ENCODE measurements at places on chromosomes 6 and 20.

- DNase-seq: no peak
These were observed 189.6 kb upstream of the MAN1A1 start for GRCh38 chr6:119539066-119539746.

- DNase-seq: no peak
These were observed 39.5 kb downstream of the NKX2-4 start for GRCh38 chr20:21357844-21358243.

GRCh38 chr6:9404351-9405146, 969.2 kb upstream of the SLC35B3 start:
- no peak for DNase-seq

DNA sequence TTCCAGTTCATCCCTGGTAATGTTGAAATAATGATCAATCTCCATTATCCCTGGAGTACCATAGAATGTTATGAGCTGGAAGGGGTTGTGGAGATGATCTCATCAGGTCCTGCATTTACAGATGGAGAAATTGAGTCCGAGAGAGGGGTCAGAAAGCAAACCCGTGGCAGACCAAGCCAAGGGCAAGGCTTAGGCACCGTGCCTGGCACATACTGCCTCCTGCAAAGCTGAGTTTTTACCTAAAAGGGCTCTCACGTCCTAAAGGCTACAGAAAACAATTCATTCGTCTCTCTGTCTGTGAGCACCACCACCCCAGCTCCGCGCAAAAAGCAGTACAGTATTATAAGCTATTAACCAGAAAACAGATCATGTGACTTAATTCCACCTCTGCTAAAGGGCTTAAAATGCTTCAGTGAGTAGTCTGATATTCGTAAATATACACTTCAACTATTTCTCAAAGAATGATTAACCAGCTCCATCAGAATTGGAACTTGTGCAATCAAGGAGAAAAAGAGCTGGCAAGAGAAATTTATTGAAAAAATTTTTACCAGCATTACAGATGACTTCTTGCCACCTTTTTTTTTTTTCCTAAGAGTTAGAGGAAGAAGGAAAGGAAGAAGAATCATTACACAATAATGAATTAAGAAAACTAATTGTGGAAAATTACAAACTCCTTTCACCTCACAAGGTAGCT, 3.4 kb upstream of the PARD6B start:
- DNase-seq: no peak

DNA sequence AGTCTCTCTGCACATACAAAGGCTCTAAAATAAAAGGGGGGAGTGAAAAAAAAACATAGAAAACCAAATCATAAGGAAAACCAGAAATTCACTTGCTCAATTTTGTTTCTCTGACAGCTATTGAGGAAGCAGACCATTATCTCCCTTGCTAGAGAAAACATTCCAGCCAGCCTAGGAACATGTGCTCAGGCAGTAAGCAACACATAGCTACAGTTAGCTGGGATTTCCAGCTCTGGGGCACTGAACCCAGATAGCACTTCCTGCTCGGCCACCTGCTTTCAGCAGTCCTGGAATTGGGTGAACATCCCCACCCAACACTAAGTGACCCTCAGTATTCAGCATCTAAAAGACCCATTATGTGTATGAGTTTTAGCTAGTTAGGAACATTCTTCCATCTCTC, 61.3 kb downstream of the TNFRSF21 start:
- DNase-seq: no peak

GRCh38 chr6:113923526-113923925, 47.4 kb downstream of the HDAC2 start:
- no peak for DNase-seq

DNA sequence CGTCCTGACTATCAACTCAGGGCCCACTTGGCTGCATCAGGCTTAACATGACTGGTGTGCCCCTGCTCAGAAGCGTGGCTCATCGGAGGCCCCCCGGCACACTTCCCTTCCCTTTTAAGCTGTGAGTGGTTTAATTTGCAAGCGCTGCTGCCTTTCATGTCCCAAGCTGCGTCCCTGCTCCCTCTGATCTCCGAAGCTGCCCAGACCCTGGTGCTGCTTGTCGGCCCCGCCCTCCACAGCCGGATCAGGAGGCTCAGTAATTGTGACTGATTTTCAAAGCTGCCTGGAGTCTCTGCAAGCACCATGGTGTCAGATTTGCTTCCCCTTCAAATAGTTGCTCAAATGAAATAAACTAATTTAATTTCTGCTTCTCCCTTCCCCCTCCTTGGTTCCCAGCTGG, 71.1 kb downstream of the CDH22 start:
- no peak for DNase-seq

- DNase-seq: no peak
These were observed 27.9 kb upstream of the TBC1D7 start for GRCh38 chr6:13355999-13356785.

DNA sequence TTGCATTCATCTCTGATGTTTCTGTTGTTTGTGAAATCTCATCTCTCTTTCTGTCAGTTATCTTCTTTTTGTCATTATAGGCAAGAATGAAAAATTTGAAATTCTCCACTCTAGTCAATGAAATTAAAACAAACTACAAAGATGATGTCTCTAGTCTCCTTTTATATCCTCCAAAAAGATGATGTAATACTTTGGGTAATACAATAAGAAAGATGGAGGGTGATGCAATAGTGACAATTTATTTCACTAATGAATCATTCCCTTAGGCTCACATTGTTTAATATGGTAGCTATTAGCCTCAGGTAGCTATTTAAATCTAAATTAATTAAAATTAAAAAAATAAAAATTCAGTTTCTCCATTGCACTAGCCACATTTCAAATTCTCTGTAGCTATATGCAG, 145.4 kb downstream of the UST start:
- no peak for DNase-seq

DNA sequence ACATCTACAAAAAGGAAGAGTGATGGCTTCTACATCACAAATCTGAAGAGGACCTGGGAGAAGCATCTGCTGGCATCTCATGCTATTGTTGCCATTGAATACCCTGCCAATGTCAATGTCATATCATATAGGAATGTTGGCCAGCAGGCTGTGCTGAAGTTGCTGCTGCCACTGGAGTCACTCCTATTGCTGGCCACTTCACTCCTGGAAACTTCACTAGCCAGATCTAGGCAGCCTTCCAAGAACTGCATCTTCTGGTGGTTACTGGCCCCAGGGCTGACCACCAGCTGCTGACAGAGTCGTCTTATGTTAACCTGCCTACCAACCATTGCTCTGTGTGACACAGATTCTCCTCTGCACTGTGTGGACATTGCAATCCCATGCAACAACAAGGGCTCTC, 111.8 kb downstream of the PERP start:
- DNase-seq: no peak

GRCh38 chr6:1082285-1082935, 229.5 kb upstream of the FOXQ1 start:
- DNase-seq: no peak

DNA sequence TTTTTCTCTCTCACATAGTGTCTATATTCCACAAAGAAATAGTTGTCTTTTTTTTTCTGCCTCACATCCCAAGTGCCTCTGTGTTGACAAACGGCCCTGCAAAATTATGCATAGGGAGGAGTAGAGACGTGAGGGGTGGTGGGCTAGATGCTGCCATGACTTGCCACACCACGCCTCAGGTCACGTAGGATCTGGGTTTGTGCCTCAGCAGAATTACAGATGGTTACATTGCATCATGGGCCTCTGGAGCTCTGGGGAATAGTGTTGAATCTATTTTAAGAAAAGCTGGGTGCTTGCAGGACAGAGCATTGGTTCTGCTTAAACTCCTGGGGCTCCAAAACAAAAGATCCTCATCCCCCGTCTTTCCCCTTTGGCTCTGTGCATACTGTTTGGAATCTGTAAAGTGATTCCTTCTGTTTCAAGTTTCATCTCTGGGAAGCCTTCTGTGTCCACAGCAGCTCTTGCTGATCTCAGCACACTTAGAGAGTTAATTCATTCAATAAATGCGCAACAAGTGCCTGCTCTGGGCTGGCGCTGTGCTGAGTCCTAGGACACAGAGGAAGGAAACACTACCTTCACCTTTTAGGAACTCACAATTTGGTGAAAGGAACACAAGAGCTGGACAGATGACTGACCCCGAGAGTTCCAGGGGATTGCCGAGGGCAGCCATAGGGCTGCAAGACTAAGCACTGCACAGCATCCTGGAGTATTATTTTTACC, 2.4 kb downstream of the FANCE start:
- no peak for DNase-seq

- DNase-seq: no peak
These were observed 57.6 kb upstream of the HMGCLL1 start for GRCh38 chr6:55636406-55637102.

DNA sequence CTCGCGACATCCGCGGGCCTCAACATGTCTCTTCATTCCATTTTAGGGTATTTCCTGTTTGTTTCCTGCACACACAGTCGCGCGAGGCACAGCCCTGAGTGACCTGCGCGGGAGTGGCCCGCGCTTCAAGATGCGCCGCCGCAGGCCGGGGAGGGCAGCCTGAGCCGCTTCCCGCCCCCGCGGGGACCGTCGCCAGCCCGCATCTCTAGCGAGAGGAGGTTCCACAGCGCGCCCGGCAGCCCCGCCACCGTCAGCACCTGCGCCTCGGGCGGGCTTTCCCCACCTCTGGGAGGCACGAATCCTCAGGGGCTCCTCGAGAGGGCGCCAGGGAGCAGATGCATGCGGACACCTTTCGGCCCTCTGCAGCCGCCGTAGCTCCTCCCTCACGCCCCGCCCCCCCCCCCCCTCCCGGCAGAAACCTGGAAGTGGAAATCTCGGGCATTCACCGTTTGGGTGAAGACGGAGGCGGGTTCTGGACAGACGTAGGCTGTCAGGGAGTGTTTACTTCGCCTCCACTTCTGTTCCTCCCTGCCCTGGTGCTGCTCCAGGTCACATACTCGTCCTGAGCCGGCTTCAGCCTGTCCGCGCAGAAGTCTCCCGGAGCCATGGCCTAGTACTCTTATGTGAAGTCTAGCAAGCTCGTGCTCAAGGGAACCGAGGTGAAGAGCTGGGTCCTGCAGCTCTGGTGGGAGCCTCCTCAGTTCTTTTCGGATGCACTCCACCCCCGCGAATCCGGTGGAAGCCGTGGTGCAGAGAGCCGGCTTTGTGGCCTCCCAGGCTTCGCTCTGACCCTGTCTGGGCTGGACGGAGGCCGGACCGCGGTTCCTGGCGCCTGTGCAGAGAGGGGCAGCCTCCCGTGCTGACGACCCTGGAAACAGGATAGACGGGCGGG, 880.5 kb upstream of the DEFB115 start:
- DNase-seq: peak; percentile 97

DNA sequence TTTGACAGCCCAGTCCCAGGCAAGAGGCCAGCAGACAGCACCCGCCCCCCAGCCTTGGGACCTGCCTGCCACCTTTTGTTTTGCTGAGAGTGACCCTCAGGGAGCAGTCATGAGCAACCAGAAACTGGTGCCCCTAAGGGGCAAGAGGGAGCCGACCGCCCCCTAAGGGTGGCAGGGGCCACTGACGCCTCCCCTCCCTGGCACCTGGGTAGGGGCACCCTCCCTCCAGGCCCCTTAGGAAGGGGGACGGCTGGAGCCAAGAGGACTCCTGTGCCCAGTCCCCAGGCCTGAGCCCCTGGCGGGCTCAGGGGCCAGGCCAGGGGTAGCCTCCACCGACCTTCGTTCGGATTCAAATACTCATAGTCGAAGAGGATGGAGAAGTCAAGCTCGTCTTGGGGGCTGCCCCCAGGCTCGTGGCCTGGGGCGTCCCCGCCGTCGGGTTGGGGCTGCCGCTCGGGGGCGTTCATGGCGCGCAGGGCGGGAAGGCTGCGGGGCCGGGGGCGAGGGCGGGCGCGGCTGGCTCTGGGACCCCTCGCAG, 417 bp downstream of the NFATC2 start:
- no peak for DNase-seq

DNA sequence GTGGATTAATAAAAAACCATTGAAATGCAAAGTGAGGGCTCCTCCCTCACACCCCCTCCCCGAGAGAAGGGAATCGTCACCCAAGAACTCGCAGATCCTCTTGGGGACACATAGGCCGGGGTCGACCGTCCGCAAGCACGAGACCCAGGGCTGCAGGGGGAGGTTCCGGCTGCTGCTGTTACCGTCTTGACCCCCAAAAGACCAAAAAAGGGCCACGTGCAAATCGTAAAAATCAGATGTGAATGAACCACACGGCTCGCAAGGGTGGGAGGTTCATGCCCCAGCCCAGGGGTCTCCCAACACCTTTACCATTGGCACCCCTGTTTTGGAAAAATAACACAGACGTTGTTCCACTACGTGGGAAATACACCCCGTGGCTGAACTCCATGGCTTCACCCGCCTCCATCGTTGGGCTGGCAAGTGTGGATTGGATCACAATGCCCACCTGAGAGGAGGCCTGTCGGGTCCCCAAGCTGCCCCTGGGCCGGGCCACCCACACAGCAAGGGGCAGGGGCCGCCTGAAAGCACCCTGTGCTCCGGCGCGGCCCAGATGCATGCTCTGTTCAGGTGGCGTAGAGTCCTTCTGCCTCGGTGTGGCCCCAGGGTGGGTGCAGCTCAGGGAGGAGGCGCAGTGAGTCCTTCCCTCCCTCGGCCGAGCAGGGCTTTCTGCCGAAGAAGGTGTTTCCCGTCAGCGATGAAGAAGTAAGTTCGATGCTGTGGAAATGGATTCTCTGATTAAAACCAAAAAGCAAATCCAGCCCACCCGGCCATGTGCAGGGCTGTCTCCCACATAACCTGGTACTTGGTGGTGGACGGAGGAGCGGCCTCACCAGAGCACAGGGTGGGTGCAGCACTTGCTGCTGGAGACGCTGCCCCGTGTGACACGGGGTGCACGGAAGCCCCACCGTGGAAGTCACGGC, 85.0 kb downstream of the YTHDF1 start:
- peak; percentile 79 for DNase-seq

DNA sequence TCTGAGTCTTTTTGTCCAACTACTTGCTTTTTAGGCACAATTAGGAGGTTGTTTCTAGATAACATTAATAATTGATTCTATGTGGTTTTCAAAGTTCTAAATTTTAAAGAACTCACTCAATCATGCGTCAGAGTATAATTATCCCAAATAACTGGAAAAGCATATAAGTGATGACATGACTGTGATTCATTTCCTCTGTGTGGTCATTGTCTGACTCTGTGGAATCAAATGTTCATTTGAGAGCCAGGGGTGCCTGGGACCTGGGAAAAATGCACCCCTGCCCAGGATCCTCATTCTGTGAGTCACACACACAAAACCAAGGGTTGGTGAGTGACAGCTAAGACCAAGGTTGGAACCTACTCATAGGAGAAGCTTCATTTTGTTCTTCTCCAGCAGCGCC, 127.1 kb upstream of the MLIP start:
- no peak for DNase-seq

GRCh38 chr20:21715193-21715881, 9.9 kb downstream of the PAX1 start:
- DNase-seq: no peak

DNA sequence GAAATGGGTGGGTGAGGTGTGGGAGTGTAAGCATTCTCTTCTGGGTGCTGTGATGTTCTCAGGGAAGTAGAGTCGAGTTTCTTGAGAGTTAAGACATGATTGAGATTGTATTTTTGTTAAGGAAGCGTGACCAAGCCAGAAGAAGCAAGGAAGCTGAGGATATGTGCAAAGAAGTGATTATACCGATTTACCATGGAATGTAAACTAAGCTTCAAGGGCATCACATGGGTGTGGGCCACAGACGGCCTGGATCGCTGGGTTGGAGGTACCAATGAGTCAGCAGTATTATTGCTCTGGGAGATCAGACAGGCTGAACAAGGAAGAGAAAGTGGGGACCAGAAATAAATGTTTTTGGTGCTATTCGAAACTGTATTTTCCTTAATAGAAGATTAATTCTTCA, 184.1 kb upstream of the GMDS start:
- DNase-seq: no peak

Data from chondrocyte (in vitro differentiated cells).